ENCODE measurements at places on chromosomes 7 and 10. TPM values are rescaled to one million over a fixed set of nuclear protein-coding genes. Genes with fewer than 3 reads are reported as not detected.

GRCh38 chr10:59002011-59002410, 174.4 kb upstream of the PHYHIPL start:
- no peaks in the 10 kb centered on the region for H3K27me3 ChIP-seq

DNA sequence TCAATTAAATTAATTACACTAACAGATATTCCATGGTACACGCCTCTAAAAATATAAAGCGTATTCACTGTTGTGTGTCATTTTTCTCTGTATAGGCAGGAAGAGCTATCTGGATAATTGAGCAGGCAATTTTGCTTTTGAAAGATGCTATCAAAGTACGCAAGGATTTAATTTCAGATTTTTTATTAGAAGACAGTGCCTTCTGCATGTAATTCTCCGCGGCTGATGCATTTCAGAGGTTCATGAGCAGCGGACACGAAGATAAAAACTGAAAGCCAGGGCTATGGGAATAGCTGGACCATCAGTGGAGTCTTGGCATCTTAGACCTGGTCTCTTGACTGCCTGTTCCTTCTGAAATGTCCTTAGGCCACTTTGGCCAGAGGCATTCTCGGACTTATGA, 35.7 kb upstream of the SDK1 start:
- no peaks in the 10 kb centered on the region for H3K4me1 ChIP-seq
- DNase-seq = no peak
- no peaks in the 10 kb centered on the region for H3K27me3 ChIP-seq
- H3K36me3 ChIP-seq = no peaks in the 10 kb centered on the region
- no peak overlapping the region for H3K27ac ChIP-seq
- no peak overlapping the region for H3K4me3 ChIP-seq

GRCh38 chr10:79224263-79224949, 122.9 kb upstream of the PPIF start:
- H3K4me1 ChIP-seq = peaks cover 57% of the 10 kb centered on the region
- DNase-seq = no peak
- no peak overlapping the region for H3K4me3 ChIP-seq
- H3K27ac ChIP-seq = peak overlapping the region; percentile 82
- no peaks in the 10 kb centered on the region for H3K36me3 ChIP-seq
- H3K27me3 ChIP-seq = no peaks in the 10 kb centered on the region

DNA sequence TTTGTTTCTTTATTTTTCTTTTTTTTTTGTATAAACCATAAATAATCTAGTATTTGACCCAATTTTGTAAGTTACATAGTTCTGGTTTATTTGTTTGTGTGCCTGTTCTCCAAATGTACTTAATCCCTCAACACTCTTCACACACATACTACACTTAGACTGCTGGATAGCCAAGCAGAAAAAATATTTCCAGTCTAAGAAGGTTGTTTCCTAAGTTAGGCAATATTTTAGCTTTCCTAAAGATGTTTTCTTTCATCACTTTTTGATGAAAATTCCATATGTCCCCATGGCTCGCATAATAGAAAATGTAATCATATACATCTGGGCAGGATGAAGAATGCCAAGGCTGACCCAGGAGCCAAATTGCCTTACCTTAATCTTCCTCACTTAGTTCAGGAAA, 105.3 kb downstream of the PPP1R3A start:
- no peak overlapping the region for H3K27ac ChIP-seq
- no peaks in the 10 kb centered on the region for H3K27me3 ChIP-seq
- H3K4me1 ChIP-seq = no peaks in the 10 kb centered on the region
- no peak for DNase-seq

DNA sequence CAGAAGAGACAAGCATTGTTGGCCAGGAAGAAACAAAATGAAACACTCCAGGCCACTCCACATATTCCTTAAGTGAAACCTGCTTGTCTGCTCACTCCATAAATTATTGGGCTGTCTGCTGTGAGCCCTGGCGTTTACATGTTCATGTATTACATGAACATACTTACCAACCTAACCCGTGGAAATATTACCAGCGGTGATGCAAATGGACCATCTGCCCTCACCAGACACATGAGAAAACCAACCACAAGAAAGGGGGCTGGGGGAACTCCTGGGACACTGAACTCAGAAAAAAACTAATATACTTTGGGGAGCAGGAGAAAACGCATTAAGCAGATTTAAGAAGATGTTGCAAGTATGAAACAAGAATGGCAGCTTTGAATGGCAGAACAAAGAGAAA, 731.2 kb upstream of the IGFBP3 start:
- H3K27me3 ChIP-seq = no peaks in the 10 kb centered on the region
- H3K27ac ChIP-seq = no peak overlapping the region
- DNase-seq = no peak

DNA sequence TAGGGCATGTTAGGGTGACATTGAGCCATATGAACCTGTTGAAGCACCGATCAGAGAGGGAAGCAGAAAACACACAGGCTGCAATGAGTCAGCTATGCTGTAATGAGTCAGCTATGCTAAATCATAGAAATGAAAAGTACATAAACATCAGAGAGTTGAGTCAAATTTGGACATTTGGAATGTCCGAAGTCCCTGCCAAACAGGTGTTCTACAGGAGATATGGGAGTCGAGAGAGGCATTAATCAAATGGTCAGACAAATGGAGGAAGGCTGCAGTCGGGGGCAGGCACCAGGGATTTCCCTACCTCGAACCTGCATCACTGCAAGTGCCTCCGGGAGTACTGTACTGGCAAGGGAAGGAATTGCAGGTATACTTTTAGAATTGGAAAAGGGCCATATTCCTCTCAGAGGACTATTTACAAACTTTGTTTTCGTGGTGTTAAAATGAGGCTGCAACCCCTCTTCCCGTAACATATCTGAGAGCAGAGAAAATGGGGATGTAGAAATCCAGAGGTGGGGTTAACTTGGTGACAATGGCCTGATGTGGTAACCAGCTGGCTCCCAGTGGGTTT, 8.8 kb upstream of the ZC3HAV1 start:
- H3K4me1 ChIP-seq = no peaks in the 10 kb centered on the region
- H3K36me3 ChIP-seq = no peaks in the 10 kb centered on the region
- DNase-seq = no peak

DNA sequence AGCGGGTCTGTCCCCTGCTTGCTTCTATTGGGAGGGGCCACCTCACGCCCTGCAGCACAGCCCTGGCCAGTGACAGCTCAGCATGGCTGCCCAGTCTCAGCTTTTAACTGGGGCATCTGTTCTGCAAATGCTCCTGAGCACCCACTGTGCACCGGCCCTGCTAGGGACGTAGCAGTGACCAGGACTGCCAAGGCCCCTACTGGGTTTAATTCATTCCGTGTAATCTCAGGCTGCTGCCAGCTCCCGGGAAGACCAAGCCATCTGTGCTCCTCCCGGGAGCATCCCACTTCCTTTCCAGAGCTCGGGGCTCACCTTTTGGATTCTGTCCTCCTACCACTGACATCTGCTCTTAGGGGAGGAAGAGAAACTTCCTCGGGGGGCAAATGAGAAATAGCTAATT, 85.2 kb downstream of the ADARB2 start:
- H3K36me3 ChIP-seq = no peaks in the 10 kb centered on the region
- no peaks in the 10 kb centered on the region for H3K4me1 ChIP-seq
- no peaks in the 10 kb centered on the region for H3K27me3 ChIP-seq
- no peak overlapping the region for H3K27ac ChIP-seq
- no peak overlapping the region for H3K4me3 ChIP-seq

GRCh38 chr7:64874114-64874513, 29.0 kb upstream of the ZNF273 start:
- no peak overlapping the region for H3K27ac ChIP-seq
- peaks cover 7% of the 10 kb centered on the region for H3K4me1 ChIP-seq

DNA sequence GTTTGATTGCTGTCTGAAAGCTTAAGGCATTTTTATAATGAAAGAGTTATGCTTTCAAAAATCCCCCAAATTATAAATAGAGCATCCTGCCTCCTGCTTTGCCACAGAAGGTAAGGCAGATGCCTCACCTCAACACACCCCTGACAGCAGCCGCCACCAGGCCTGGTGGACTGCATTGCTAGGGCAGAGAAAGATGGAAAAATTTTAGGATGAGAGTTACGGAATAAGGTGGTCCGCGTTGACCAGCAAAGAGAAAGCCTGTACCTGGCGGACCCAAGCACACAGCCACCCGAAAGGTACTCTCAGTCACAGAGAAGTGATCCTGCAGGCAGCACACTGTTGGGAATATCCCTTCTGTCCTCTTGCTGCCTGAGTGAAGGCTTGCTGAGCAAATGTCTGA, 360.4 kb upstream of the SHH start:
- no peaks in the 10 kb centered on the region for H3K4me1 ChIP-seq
- no peak overlapping the region for H3K27ac ChIP-seq
- no peaks in the 10 kb centered on the region for H3K27me3 ChIP-seq
- DNase-seq = no peak
- no peaks in the 10 kb centered on the region for H3K36me3 ChIP-seq

DNA sequence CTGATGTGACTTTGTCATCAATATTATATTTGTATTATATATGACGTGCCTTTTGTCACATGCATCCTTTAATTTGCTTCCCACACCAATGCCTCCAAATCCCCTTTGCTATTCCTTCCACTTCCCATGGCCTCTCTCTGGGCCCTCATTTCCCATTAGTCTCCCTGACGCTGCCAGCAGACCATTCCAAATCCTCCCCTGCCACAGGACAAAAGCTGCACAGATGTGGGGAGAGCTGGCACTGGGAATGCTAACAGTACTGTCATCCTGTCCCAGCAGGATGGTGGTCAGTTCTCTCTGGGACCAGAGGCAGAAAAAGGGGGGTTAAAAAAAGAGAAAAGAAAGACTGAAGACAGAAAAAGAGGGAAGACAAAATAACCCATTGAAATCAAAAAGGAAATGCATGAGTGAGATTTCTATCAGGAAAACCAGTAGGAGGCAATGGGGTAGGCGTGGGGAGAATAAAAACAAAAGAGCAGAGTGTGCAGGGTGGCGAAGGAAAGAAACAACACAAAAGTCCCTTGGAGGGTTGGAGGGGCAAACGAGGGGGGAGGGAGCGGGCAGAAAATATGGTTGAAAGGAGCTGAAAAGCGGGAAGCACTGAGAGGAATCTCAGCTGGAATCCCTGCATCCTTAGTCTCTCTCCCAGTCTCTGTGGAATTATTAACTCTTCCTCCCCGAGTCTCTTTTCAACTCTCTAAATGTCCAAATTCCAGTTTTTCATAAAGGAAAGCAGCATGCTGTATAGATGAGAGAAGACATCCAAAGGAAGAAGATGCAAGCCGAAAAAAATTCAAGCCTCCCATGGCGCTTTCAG, 59.2 kb upstream of the PTN start:
- no peak overlapping the region for H3K27ac ChIP-seq
- no peaks in the 10 kb centered on the region for H3K36me3 ChIP-seq
- no peaks in the 10 kb centered on the region for H3K4me1 ChIP-seq
- no peaks in the 10 kb centered on the region for H3K27me3 ChIP-seq

- H3K4me1 ChIP-seq = no peaks in the 10 kb centered on the region
- no peak overlapping the region for H3K27ac ChIP-seq
- no peaks in the 10 kb centered on the region for H3K27me3 ChIP-seq
- no peak overlapping the region for H3K4me3 ChIP-seq
- no peak for DNase-seq
Observed at GRCh38 chr7:82675396-82675795, 231.8 kb upstream of the CACNA2D1 start.

DNA sequence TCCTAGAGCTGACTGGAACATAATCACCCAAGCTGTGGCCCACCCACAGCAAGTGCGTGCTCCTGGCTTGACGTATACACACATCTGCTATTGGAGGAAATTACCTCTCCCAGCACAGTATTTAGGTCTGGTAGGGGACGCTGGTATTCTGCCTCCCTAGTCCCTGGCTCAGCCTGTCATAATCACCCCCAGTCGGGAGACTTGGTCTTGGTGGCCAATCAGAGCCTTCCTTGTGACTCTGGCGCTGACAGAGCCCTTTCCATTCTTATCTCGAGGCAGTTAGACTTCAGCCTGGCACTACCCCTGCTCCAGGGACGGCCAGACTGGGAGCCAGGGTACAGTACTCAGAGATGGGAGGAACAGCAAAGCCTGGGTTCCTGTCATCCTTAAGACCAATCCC, 14.3 kb upstream of the PRKAG2 start:
- no peaks in the 10 kb centered on the region for H3K27me3 ChIP-seq
- no peak overlapping the region for H3K27ac ChIP-seq
- H3K4me3 ChIP-seq = no peak overlapping the region
- no peak for DNase-seq

GRCh38 chr10:36462194-36462593, 663.2 kb upstream of the ANKRD30A start:
- no peaks in the 10 kb centered on the region for H3K4me1 ChIP-seq
- no peak overlapping the region for H3K4me3 ChIP-seq
- H3K27ac ChIP-seq = no peak overlapping the region
- no peaks in the 10 kb centered on the region for H3K36me3 ChIP-seq
- H3K27me3 ChIP-seq = no peaks in the 10 kb centered on the region

PILRB gene
- total RNA-seq = 33.8 TPM

NUDT5 gene
- 38.8 TPM for total RNA-seq

ZNF487 gene
- 15.7 TPM for total RNA-seq

TYW1B gene
- 5.8 TPM for total RNA-seq

POM121C gene
- total RNA-seq = 37.8 TPM

KEL gene
- 9.2 TPM for total RNA-seq

CRHR2 gene
- total RNA-seq = 0.57 TPM

KCNIP2 gene
- 4.3 TPM for total RNA-seq

CYP2W1 gene
- not detected for total RNA-seq

TMEM213 gene
- total RNA-seq = 5.5 TPM

RAB11FIP2 gene
- total RNA-seq = 26.2 TPM

SLC26A3 gene
- total RNA-seq = not detected

SMARCD3 gene
- total RNA-seq = 32.8 TPM

ITPRID1 gene
- total RNA-seq = not detected

Measured in upper lobe of left lung (tissue), 6 donors.